ENCODE measurements at places on chromosomes 3 and 15.

- no peak for DNase-seq
These were observed 695 bp downstream of the RPL32 start for GRCh38 chr3:12840591-12841148.

DNA sequence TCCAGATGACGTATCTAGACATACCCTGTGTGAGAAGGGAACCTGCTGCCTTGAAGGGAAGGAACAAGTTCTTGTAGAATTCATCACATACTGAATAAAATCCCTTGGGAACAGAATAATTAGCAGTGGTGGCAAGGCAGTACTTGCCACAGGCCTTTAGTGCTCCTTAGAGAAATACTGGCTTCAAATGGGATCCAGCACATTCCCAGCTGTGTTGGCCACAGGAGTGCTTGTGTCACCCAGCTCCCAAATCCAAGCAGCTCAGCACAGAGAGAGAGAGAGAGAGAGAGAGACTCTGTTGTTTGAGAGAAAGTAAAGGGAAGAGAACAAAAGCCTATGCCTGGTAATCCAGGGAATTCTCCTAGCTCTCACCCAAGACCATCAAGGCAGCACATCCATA, 969.0 kb upstream of the ALCAM start:
- DNase-seq, result no peak

DNA sequence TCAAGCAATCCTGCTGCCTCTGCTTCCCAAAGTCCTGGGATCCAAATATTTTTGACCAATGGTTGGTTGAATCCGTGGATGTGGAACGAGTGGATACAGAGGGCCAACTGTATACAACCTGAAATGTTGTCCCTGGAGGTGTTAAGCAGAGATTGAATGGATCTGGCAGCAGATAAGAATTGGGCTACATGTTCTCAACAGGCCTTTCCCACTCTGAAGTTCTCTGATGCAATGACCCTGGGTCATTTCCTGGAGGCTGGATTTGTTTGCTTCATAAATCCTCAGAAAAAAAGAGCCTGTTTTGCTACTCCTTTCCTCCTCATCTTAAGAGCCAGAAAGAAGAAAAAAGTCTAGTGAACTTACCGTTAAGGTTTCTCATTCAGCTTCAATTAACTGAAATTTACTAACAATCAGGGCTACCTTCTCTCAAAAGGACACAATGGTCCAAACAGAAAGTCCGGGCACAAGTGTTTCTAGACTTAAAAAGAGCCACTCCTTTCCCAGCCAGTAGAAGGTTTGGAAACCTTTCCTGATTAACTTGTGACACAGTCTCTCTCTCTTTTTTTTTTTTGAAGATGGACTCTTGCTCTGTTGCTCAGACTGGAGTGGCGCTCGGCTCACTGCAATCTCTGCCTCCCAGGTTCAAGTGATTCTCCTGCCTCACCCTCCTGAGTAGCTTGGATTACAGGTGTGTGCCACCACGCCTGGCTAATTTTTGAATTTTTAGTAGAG, 6.5 kb downstream of the ARHGEF3 start:
- DNase-seq, result no peak

DNA sequence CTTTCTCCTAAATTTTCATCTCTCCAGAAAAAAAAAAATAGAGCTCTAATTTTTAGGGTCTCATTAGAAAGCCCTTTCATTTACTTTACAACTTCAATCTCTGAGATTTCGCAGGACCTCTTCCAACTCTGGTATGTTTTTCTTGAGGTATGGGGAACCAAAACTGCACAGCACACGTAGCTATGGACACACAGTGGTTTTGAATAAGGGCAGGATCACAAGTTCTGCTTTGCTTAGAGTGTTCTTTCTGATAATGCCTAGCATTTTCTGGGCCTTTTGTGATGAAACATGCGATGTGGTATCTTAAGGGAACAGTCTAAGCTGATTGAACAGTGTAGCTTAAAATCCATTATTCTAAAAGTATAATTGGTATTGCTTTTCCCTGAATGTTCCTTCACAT, 25.3 kb downstream of the ZNF592 start:
- no peak for DNase-seq

GRCh38 chr15:23912191-23912590, 225.1 kb upstream of the NDN start:
- DNase-seq, result no peak

DNA sequence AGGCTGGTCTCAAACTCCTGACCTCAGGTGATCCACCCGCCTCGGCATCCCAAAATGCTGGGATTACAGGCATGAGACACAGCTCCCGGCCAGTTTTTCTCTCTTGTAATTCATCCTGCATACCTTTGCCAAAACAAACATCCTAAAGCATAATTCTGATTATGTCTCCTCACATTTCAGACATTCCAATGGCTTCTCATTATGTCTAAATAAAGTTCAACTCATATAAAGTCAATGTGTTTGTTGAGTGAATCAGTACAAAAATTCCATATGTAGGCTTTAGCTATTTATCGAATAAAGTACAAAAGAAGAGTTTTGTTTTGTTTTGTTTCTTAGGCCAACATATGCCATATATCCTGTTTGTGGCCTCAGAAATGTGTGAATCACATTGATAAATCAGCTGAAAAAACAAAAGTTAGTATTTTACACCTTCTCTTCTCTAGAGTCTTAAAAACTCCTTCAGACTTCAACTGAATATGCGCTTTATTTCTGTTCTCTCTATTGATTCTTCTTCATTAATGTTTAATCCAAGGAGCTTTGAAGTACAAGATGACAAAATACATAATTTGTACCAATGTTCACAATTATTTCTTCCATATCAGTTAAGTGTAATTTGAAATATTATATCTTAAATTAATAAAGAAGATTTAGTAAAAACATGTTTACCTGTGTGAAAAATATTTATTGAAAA, 165.8 kb downstream of the MECOM start:
- DNase-seq, result no peak

All from AG09319 (cell line).